ENCODE measurements at places on chromosomes 16 and 17. TPM values are rescaled to one million over a fixed set of nuclear protein-coding genes. Genes with fewer than 3 reads are reported as not detected.
A peak's percentile ranks its signal among the peaks of the same experiment; 100 is the strongest.

DNA sequence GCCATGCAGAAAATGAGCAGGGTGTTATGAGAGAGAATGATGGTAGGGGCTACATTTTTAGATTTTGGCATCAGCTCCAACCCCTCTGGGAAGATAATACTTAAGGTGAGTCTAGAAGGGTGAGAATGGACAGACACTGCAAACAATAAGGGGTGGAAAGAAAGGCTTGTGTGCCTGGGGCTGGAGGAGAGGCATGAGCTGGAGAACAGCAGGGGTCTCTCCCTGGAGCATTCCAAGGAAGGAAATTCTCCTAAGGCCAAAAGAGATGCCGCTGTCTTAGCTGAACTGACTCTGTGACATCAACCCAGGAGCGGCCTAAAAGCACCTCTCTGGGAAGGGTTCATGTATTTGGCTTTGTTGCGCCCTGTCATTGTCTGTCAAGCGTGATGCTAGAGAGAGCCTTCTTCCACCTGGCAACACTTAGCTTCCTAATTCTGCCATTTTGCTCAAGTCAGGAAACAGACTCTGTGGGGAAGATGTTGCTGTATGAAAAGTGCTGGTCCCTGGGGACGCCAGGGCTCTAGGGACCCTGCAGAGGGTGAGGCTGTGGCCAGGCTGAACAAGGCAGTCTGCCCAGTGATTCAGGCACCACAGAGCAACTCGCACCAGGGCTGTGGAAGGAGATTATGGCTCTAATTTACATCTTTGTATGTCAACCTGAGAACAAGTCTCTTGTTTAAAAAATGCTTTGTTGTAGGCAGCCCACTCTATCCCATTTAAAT is 225.7 kb downstream of the CBLN1 start:
- no peak for ATAC-seq

- no peak for ATAC-seq
These were observed 146.4 kb downstream of the CHD9NB start for GRCh38 chr16:52906281-52906680.

The CACNB1 gene
- total RNA-seq: 17.7 TPM

The EVI2B gene
- 7.3 TPM for total RNA-seq

DNA sequence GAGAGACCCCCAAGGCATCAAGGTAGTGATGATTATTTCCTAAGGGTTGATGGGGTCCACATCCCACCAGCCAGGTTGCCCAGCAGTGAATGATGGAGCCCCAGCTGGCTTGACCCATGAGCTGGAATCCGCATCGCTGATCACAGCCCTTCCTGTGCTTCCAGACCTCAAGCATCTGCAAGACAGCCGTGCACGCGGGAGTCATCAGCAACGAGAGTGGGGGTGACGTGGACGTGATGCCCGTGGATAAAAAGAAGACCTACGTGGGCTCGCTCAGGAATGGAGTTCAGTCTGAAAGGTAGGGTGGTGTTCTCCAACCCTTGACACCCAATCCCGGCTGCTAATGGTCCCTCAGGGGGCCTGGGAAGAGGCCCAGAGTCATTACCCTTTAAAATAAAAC is 69.3 kb downstream of the CRISPLD2 start:
- no peak for ATAC-seq

DNA sequence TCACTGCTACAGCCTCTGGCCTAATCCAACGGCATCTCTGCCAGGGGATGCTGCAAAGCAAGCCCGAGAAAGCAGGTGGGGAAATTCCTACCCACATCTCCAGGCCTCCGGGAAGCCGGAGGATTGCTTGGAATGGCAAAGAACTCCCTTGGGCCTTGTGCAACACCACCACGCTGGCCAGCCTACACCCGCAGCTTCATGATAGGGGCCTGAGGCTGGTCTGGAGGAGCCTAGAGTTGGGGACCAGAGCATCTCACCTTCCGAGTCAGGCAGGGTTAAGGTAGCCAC is 20.3 kb downstream of the GGA3 start:
- no peak for ATAC-seq

The AOC2 gene
- total RNA-seq: 1.6 TPM

GRCh38 chr17:74877592-74878548 is 5.1 kb upstream of the FDXR start:
- no peak for ATAC-seq

The RNF43 gene
- total RNA-seq: 0.71 TPM

DNA sequence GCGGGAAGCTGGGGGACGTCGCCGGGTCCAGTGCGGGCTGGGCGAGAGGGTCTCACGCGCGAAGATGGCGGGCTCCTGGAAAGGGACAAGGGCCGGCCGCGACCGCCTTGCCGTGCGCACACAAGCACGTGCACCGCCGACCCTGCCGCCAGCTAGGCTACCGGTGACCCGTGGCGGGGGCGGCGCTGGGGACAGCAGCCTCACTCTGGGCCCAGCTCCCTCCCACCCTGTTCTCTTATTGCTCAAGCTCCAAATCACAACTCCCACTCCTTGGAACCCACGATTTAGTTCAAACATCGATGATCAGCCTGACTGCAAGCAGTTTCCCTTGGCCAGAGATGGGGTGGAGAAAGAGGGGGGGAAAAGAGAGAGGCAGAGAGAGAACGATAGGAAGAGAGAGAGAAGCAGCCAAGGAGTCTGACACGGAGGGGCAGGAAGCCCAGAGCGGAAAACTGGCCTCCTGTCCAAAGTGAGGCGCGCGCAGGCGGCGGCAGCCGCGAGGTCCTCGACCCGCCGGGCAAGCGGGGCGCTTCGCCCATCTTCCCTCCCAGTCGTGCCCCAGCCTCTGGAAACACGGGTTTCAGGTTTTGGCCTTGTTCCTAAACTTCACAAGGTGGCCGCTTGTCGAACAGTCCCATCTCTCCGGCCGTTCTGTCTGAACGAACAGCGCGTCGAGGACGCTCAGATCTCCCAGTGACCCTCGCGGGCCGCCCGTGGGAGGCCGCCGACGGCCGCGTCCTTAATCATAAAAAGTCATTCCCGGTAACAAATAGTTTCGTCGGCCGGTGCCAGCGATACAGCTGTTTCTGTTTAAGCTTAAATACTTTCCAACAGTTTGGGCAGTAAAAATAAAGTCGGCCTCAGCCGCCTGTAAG is 1.7 kb upstream of the CBX8 start:
- ATAC-seq: no peak

- ATAC-seq: peak; percentile 82
These were observed 25.5 kb downstream of the KDM8 start for GRCh38 chr16:27228621-27229501.

GRCh38 chr16:87463722-87464690 is 28.8 kb downstream of the ZCCHC14 start:
- peak; percentile 7 for ATAC-seq

GRCh38 chr17:36074365-36074764 is 10.3 kb downstream of the CCL18 start:
- no peak for ATAC-seq

GRCh38 chr17:64571746-64572145 is 65.0 kb downstream of the CEP95 start:
- no peak for ATAC-seq

- no peak for ATAC-seq
These were observed 106.3 kb upstream of the SIAH1 start for GRCh38 chr16:48491517-48491916.

- no peak for ATAC-seq
These were observed 2.9 kb upstream of the ABCA10 start for GRCh38 chr17:69231521-69231920.

DNA sequence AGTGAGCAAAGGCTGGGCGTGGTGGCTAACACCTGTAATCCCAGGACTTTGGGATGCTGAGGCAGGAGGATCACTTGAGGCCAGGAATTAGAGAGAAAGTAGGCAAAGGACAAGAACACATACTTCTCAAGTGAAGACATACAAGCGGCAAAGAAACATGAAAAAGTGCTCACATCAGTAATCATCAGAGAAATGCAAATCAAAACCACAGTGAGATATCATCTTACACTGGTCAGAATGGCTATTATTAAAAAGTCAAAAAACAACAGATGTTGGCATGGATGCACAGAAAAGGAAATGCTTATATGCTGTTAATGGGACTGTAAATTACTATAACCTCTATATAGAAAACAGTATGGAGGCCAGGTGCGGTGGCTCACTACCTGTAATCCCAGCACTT is 12.2 kb upstream of the SLX4 start:
- no peak for ATAC-seq

The TMEM98 gene
- total RNA-seq: 19.2 TPM

DNA sequence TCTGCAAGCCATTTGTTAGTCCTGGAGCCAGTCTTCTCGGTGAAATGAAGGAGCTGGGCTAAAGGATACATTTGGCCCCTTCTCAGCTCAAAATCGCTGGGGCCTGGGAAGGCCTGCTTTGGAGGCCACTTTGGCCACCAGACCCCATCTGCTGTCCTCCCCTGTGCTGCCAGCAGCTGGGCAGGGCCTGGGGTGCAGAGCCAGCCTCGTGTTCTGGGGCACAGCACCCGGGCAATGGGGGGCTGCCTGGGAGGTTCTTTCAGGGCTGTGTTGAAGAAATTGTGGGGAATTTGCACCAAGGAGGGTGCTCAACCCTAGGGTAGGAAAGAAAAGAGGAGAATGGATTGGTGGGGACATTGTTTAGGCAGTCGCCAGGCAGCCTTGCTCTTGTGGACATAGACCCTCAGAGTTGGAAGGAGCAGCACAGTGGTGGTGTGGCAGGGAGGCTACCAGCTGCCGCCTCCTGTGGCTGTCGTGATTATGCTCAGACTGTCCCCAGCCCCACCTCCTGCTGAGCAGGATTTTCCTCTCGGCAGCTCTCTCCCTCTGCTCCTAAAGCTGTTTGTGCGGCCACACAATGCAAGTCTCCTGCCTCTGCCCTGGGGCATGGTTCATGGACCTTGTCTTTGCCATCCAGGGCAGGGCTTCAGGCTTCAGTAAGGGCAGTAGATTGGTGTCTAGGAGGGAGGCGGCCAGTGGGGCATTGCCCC is 174.8 kb downstream of the NTN1 start:
- peak; percentile 97 for ATAC-seq

DNA sequence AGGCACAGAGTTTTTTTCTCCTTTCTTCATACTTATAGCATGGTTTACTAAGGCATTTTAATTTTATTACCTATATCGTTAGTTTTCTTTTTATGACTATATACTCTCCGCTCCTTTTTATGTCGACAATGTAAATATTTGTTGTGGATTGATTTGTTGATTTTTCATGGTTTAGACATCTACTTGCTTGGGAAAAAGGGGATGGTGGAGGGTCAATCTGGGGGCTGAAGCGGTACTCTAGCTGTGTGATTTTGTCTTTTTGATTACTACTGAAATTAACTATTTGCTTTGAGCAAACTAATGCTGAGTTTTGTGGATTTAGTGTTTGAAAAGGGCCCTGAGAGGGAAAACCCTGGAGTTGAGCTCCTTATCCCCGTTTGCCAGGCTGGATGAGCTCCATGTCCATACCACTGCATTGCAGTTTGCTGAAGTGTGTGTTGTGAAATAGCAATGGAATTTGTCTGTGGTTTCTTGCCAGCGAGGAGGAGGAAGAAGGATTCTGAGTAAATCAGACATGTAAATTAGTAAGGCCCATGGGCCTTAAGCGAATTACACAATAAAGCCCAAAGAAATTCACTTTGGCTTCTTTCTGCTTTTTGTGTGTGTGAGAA is 72.0 kb downstream of the FTO start:
- peak; percentile 75 for ATAC-seq

DNA sequence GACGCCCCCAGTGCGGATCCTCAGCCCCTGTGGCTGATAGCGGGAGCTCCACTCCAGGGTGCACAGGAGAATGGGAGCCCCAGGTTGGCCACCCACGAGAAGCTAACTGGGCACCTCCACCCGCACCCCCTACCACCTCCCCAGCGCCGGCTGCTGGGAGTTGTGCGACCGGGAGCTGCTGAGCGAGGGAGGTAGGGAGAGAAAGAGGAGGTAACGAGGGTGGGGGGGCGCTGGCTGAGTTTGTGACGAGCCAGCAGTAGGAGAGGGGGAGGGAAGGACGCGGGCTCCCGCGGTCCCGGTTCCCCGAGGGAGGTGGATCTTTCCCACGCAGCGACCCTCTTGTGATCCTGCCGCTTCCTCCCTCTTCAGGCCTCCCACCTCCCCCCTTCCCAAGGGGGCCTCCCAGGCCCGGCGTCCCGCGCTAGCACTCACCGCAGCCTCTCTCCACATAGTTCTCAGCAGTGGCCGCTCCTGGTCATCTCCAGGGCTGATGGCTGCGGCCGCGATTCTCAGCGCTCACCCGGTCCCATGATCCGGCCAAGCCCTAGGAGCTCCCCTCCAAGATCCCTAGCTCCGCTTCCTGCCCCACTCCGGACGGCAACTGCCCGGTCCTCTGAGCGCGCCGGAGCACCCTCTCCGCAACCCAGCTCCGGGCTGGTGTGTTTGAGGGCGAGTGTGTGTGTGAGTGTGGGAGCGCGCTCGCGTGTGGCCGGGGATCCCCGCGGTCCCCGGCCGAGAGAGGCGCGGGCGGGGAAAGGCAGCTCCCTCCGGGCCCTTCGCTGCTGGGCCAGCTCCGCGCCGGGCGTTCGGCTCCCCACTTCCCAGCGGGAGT is at the start of gene GRIN2A:
TSS of gene GRIN2A (minus strand) at position 207 of the 832 bp plus-strand sequence. CDS start 2,017 bp downstream, outside the sequence.
- ATAC-seq: peak; percentile 10

DNA sequence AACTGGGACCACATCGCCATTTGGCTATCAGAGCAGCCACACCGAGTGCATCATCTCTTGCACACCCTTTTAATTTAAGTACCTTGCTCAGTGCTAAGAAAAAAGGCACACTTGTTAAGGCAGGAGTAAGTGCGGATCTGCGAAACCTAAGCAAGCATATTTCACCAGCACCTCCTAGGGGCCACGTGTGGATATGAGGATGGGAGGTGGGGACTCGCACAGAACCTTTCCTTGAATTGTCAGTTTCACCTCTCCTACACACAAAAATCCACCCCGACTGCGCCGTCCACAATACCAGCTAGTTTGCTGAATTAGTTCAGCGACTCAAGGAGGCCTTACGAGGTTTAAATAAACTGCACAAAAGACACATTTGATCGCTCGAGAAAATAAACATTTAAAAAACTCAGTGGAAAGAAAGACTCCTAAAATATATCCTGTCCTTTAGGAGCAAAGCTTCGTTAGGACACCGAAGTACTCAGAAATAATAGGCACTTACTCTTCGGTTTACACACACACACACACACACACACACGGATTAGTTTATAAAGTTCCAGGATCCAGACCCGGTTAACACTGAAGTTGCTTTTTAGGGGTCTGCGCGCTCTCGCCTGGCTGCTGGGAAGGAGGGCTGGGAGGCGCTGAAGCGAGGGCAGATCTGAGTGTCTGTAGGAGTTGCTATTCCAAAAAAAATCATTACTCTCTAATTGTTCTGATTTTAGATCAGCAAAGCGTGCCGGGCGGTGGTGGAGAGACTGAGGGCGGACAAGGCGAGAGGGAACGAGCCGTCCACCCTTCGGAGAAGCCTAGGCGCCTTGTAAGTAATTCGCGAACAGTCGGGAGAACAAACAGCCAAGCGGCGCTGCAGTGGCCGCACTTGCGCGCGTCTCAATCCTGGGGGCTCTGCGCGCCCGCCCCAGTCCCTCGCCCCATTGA is 1.0 kb upstream of the KCNJ2 start:
- ATAC-seq: peak; percentile 31

The USH1G gene
- 1.0 TPM for total RNA-seq

The DOC2A gene
- total RNA-seq: 1.8 TPM

The GCGR gene
- total RNA-seq: 0.18 TPM
